Mucosa of descending colon (tissue), 3 donors: ENCODE measurements at places on chromosomes 2 and 18. TPM values are rescaled to one million over a fixed set of nuclear protein-coding genes. Genes with fewer than 3 reads are reported as not detected.

GRCh38 chr2:139367416-139367815 lies 587.2 kb upstream of the NXPH2 start:
- no peak for DNase-seq

DNA sequence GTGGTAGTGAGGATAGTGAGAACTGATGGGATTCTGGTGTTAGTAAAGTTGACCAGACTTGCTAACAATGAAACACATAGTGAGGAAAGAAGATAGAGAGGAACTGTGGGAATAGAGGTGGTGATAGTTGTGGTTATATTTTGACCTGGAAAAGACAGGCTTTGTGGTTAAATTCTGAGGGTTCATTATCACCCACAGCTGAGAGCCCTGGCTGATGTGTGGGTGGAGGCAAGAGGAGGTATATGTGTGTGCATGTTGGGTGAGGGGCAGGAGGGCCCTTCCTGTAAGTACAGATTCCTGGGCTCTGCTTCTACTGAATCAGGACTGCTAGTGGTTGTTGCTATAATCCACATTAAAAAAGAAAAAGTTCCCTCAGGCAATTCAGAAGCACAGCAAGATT lies 26.2 kb upstream of the TMEM163 start:
- no peak for DNase-seq

DNA sequence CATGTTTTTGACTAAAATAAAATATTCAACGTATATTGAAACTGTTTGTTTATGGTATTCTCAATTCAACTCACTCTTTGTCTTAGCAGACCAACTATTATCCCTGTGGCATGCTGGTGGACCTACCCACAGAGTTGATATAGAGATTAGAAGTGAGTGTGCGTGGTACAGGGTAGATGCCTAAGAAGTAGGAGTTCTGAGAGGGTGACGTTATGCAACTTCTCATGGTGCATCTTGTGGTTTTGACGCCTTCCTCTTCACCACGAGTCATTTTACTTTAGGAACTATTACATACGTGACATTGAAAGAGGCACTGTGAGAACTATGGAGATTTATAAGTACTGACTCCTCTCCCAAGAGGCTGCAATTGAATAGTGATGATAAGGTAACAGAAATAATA lies 26.6 kb upstream of the NAPG start:
- no peak for DNase-seq

- peak; percentile 68 for DNase-seq
Measured at GRCh38 chr2:85327160-85327821, 498 bp downstream of the TGOLN2 start.

GRCh38 chr2:171185165-171185818 lies 24.6 kb upstream of the TLK1 start:
- no peak for DNase-seq

- DNase-seq: no peak
Measured at GRCh38 chr18:74132201-74132600, 15.4 kb downstream of the FBXO15 start.

- no peak for DNase-seq
Measured at GRCh38 chr18:75111760-75112159, 97.2 kb downstream of the PTGR3 start.

DNA sequence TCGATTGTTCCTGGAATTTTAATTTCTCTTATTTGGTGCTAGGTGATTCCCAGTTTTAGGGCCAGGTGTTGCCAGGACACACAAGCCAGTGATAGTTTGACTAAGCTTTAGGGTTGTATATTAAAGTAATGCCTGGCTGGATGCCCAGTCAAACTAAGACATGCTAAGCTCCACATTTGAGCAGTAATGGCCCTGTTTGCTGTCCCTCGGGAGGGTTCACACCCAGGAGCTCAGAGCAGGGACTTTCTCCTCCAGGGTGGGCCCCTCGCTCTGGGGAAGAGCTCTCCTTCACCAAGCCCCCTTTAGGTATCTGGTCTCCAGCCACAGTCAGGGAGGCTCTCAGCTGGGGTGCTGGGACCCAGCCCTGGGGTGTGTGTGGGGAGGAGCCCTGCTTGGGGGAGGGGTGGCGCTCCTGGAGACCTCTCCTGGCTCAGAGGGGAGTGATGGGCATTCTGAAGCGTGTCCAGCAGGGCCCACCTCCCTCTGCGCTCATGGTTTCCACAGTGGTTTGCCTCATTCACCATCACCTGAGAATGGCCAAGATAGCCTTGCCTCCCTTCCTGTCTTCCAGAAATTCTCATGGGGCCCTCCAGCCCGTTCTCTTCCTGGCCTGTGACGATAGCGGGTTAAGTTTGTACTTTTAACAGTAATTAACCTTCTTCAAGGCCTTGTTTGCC lies 31.7 kb downstream of the INPP4A start:
- no peak for DNase-seq

GRCh38 chr2:133303150-133303549 lies 265.1 kb downstream of the NCKAP5 start:
- DNase-seq: no peak

DNA sequence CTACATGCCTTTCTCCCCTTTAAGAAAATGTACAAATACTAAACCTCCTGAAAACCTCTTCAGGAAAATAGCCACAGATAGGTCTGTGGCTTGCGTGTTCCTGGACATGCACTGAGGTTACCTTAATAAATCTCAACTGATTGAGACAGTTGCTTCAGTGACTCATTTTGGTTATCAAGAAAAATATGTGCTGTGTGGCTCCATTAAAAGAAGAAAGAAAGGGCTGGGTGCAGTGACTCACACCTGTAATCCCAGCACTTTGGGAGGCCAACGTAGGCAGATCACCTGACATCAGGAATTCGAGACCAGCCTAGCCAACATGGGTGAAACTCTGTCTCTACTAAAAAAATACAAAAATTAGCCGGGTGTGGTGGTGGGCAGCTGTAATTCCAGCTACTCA lies 27.1 kb downstream of the CREG2 start:
- no peak for DNase-seq

GRCh38 chr2:64406407-64406774 lies 47.6 kb upstream of the LGALSL start:
- peak; percentile 90 for DNase-seq

- DNase-seq: no peak
Measured at GRCh38 chr2:134410831-134411231, 157.0 kb downstream of the MGAT5 start.

- no peak for DNase-seq
Measured at GRCh38 chr18:71846716-71847115, 697.4 kb downstream of the CBLN2 start.

DNA sequence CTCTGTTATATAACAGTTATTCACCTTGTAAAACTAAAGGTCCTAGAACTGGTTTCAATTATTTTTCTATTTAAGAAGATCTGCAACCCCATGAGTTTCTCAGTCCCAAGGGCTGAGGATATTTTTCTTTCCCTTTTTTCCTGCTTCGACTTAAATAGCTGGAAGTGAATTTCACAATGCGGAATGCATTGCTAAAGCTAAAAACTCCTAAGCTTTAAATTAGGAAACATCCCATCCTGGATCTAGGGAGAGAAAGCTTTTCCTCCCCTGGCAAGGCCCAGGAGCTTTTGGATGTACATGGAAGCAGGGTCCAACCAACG lies 1.4 kb downstream of the RFX8 start:
- DNase-seq: no peak

DNA sequence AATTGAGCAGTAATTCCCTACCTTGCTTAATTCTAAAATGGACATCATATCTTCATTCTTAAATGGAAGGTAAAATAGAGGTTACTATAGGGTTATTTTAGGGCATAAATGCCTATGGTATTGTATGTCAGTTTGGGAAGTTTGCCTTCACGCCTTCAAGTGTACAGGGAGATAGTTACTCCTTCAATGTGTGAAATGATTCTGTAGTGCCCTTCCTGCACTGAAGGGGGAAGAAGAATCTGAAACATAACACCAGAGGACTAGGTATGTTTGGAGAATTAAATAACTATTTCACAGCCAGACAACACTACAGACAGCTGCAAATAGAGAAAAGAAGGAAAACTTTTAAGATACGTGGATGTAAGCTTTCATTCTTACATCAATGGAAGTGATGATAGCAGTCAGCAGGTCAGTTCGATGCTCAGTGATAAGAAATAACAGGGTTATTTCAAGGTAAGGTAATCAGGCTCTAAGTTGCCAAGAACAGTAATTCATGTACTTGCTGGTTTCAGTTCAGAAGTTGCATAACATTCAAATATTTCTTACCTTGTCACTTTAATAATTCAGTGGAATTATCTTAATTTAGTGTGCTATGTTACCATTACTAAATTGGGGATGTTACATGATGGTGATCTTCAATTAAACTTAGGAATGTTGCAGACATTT lies 4.0 kb downstream of the PKP4 start:
- no peak for DNase-seq

- DNase-seq: no peak
Measured at GRCh38 chr18:227902-228301, 39.9 kb downstream of the THOC1 start.

GRCh38 chr2:126963390-126963789 lies 64.7 kb downstream of the TEX51 start:
- DNase-seq: peak; percentile 22

- DNase-seq: no peak
Measured at GRCh38 chr2:8346208-8346607, 335.6 kb upstream of the ID2 start.

- DNase-seq: no peak
Measured at GRCh38 chr2:201432621-201433393, 18.5 kb downstream of the TRAK2 start.

- DNase-seq: no peak
Measured at GRCh38 chr2:221312634-221313033, 259.5 kb downstream of the EPHA4 start.

The SLC4A3 gene
- total RNA-seq: 0.29 TPM

The PRKAG3 gene
- not detected for total RNA-seq

The RAB31 gene
- total RNA-seq: 12.8 TPM

The OTOS gene
- not detected for total RNA-seq

The PCARE gene
- total RNA-seq: not detected

The PAIP2B gene
- total RNA-seq: 6.5 TPM
